ENCODE measurements at places on chromosomes 12 and 14.

- no peak for DNase-seq
Measured at GRCh38 chr12:1204581-1205121, 213.6 kb downstream of the ERC1 start.

- no peak for DNase-seq
Measured at GRCh38 chr12:77070382-77070781, 5.0 kb upstream of the E2F7 start.

- DNase-seq, result no peak
Measured at GRCh38 chr12:98592825-98593322, 612 bp upstream of the SLC25A3 start.

- no peak for DNase-seq
Measured at GRCh38 chr12:96210376-96211055, 16.3 kb downstream of the ELK3 start.

- no peak for DNase-seq
Measured at GRCh38 chr12:532908-533565, 73.3 kb downstream of the B4GALNT3 start.

DNA sequence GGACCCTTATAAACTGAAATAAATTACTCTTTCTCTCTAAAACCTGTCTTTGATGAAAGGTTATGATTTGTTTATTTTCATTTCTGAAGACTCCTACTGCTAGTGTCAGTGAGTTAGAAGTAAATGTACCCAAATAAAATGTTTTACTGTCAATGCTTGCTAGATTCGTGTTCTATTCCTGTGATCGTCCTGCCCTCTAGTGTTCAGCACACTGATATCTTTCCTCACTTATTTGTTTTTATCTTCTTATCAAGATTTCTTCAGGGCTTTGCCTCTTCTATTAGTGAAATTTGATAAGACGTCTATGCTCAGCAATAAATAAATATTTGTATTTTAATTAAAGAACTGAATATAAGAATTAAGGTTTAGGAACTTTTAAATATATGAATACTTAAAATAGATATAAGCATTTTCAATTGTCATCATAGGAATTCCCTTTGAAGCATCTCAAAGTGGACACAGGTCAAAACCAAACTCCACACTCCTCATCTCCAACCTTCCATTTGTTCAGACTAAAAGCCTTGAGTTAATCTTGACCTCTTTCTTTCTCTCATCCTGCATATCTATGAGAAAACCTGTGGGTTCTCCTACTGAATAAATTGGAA lies 75.8 kb downstream of the C12orf50 start:
- no peak for DNase-seq

GRCh38 chr14:81427348-81428058 lies 27.4 kb upstream of the STON2 start:
- no peak for DNase-seq

DNA sequence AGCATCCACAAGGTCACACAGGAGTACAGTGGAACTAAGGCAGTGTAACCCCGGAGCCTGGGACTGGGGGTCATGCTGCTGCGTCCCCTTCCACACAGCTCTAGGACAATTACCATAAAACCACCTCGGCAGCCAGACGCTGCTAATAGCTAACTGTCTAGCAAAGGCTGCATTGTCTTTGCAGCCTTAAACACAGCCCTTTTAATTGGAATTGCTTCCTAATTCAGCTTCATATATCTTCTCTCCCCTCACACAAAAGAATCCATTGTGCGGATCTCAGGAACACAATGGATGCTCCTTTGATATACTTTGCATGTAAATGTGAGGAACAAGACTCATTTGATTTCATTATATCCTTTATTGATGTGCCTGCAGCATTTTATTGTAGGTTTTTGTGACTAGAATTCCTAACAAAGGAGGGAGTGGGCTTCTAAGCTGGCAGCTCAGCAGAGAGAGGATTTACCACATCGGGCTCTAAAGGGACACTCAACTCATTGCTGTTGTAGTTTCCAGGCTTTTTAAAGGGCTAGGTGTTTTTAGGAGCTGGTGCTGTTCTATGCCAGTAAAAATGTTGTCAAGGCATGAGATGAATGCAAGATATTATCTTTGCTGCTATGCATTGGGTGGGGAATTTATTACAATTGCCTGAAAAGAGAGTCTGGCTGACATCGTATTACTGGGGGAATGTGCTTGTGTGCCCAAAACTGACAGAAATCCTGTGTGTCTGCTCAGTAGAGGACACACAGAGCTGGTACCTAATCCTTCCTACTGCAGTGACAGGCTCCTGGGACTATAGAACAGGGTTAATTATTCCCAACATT lies 30.4 kb upstream of the DACT1 start:
- no peak for DNase-seq

DNA sequence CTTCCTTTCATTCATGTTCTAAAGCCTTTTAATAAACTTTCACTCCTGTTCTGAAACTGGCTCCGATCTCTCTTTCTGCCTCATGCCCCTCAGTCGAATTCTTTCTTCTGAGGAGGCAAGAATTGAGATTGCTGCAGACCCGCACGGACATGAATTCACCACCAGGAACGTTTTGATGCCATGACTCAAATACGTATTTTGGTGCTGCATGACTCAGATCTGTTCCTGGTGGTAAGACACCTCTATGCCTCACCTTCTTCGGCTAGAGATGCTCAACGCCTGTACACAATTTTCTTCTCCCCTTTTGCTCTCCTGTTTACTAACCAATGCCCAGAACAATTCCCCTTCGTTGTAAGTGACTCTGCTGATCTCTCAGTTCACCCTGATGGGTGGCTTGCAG lies 52.0 kb upstream of the RIMBP2 start:
- no peak for DNase-seq

GRCh38 chr12:11656550-11656949 lies 7.1 kb downstream of the ETV6 start:
- no peak for DNase-seq

DNA sequence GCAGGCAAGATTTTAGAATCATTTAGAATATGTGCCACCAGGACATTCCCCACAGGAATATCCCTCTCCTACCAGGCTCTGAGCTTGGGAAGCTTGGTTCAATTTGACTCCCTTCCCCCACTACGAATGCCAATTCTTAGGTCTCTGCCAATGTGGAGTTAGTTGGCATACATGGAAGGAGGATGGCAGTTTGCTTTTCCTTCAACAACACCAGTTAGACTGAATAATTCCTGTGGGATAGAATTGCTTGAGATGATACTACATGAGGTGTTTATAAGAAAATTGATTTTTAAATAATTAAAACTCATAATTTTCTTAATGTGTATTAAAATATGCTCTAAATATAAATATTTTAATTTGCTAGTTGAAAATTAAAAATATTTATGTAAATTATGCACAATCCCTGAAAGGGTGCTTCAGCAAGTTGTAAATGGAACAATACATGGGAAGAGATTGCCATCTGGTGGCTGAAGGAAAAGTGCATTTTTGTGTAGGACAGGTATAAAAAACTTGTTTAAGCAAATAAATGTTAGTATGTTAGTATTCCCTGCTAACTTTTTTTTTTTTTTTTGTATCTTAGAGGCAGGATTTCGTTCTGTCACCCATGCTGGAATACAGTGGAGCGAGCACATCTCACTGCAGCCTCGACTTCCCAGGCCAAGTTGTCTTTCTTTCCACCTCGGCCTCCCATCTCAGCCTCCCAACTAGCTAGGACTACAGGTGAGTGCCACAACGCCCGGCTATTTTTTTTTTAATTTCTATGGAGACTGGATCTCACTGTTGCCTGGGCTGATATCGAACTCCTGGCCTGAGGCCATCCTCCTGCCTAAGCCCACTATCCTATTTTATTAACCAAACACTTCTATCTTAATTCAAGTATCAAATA lies 25.8 kb upstream of the STRAP start:
- DNase-seq, result peak; percentile 55

DNA sequence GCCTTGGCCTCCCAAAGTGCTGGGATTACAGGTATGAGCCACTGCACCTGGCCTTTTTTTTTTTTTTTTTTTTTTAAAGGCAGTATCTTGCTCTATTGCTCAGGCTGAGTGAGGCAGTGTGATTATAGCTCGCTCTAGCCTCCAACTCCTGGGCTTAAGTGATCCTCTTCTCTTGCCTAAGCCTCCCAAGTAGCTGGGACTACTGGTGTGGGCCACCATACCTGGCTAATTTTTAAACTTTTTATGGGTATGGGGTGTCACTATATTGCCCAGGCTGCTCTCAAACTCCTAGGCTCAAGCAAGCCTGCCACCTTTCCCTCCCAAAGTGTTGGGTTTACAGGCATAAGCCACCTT lies 58.6 kb downstream of the DIP2B start:
- no peak for DNase-seq

DNA sequence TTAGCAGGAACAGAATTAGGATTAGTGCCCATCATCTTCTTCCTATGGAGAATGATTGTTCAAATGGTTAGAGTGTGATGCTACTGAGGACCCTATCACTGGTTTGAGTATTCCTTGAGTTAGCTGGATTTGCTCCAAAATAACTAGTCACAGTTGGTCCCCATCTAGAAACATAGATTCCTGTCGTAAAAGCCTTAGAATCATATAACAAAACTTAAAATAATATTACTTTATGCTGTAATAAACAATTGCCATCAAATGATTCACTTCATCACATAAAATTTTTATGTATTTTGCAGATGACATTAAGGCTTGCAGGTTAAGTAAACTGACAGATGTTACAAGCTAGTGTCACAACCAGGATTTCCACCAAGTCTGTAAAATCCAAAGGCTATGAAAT lies 209.8 kb downstream of the CCER1 start:
- no peak for DNase-seq

DNA sequence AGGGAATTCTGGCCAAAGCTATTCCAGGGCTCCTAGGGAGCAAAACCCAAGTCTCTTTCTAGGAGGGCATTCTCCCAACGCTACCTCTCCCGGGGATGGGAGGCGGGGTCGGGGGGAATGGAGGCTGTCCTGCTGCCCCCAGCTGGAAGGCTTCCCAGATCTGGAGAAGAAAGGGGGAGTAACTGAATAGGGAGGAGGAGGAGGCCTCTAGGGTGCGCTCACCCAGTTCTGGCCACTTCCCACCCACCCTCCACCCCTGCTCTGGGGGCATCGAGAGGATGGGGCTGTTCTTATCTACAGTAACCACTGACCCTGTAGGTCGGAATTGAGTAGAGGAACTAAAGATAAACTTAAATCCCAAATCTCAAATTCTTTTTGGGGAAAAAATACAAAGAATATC lies 579 bp upstream of the RNASE1 start:
- DNase-seq, result no peak

DNA sequence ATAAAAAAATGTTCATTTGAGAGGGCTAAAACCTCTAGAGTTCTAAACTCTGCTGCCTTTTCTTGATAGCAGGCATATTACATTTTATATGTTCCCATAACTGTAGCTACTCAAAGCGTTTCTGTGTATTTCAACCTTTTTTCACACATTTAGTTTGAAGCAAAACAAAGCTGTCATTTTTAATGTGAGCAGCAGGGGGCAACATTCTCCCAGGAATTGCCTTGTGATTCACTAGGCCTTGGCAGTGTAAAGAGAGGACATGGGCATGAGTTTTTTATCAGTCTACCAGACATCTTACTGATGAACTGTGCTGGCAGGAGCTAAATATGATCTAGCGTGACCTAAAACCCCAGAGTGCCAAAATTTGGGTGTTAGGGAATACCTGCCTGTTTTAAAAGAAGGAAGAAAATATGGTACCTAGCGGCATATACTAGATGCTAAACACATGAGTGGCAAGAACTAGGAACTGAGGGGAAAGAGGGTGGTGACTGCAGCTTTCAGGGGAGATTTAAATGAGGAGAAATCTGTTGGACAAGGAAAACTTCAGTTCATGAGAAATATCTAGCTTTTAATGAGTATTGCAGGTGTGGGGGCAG lies 65.3 kb downstream of the IFT43 start:
- peak; percentile 40 for DNase-seq

DNA sequence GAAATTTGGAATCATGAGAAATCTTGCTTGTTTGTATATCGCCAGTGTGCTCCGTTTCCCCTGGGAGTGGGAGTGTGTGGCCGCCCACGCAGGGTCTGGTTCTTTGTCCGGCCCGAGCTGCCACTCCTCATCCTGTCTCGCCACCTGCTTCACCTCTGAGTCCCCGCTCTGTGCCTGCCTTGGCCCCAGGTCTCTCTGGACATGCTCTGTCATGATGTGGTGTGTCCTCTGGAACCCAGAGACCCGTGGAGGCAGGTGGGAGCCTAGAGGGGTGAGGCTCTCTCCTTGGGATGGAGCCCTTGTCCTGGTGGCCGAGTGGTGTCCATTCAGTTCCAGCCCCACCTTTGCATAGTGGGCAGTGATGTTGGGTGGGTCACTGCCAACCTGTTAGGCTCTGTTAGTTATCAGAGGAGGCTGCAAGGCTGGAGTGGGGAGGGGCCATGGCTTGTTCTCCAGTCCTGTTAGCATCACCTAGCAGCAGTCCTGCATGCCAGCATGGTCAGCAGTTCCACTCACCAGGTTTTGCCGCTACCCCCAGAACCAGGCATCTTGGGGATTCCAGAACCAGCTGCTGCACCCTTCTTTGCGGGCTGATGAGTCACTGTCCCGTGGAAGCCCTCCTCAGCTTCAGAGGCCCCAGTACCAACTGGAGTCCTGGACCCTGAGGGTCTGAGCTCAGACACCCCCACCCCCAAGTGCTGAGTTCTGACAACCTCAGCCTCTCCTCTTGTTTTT lies 76.5 kb downstream of the EP400 start:
- no peak for DNase-seq

GRCh38 chr12:75951399-75952278 lies 79.9 kb downstream of the PHLDA1 start:
- no peak for DNase-seq

DNA sequence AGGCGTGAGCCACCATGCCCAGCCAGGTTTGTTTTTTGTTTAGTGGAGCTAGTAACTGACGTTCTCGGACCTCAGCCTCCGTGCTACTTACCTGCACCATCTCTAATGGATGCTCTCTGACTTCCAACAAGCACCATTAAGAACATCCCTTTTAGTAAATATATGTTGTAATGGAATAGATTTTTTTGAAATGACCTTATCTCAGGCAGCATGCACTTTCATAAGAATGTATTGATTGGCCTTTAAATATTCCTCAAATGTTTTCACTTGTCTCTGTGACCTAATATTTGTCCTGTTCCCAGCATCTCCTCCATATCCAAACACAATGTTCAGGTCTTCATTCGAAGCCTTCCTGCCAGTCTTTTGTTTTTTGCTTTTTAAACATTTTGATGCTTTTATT lies 51.7 kb downstream of the PLXNC1 start:
- DNase-seq, result no peak

- DNase-seq, result no peak
Measured at GRCh38 chr14:29926701-29927375, 809 bp downstream of the PRKD1 start.

- DNase-seq, result no peak
Measured at GRCh38 chr12:11798006-11798708, 148.7 kb downstream of the ETV6 start.

DNA sequence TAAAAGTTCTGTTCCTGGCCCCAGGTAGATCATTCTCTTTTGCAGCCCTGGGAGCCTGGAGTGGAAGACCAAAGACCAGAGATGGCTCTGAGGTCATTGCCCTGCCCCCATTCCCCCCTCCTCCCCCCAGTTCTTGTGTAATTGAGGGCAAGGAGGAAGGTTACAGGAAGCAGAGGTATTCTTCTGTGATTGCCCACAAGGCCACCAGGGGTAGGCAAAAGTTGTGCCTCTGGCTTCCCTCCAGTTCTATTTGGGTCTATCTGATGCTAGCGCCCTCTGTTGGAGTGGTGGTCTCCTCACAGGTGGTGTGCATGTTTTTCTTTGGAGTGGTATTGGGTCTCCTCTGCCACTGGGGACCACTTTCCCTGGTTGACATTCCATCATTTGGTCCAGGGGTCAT lies 41.2 kb upstream of the CRY1 start:
- peak; percentile 20 for DNase-seq
